Stimulated activated CD8-positive, alpha-beta memory T cell treated with anti-CD3 and anti-CD28 coated beads, Interleukin-2, amount 100 ng/mL, for 1 hour (primary cell): ENCODE measurements at places on chromosomes 4 and X.

GRCh38 chr4:112411781-112412550 is 104.0 kb downstream of the NEUROG2 start:
- no peak for DNase-seq

GRCh38 chr4:71713611-71714203 is 70.2 kb downstream of the GC start:
- no peak for DNase-seq

DNA sequence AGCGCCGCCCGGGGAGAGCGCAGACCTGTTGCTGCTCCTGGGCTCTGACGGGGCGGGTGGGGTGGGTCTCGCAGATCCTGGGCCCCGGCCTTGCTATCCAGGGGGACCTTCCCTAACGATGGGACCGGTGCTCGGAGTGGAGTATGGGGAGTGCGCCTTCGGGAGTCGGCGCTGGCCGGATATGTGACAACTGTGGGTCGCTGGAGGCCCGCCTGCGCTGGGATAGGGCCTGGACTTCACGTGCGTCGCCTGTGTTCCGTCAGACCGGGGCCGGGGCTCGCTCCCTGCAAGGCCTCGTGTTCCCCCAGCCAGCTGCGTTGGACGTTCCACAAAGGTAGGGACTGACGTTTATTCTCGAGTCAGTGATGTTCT is 1.3 kb downstream of the TBL1X start:
- DNase-seq, result no peak

- DNase-seq, result no peak
These were observed 81.0 kb downstream of the SHROOM2 start for GRCh38 chrX:9867226-9867625.

DNA sequence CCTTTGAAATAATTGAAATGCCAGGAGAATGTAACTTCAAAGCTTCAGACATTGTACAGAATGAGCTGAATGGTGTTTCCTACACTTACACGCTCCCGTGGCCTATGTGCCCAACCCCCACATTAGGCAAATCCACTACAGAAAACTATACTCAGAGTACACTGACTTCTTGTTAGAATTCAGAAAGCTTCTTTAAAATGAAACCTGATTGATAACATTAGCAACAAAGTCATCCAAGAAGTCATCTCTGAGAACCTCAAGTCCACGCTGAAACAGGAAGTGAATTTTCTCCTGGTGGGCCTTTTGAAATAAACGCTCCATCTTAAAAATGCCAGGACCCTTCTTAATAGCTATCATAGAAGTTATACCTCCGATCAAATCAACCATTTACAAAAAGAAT is 136.3 kb downstream of the TSPAN5 start:
- no peak for DNase-seq

- DNase-seq, result no peak
These were observed 79.2 kb downstream of the ARAP2 start for GRCh38 chr4:36164900-36165630.

DNA sequence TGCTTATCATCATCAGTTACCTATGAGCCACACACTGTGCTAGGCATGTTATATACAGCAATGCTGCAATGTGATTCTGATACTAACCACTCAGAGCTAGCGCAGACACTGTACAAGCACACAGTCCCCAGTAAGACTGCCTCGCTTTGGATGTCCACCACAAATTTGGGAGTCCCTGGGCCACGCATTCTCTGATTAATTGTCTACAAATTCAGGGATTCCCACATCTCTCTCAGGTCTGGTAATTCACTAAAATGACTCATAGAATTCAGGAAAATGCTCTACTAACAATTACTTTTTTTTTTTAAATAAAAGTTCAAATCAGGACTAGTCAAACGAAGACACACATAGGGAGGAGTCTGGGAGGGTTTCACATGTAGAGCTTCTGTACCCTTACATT is 652.1 kb upstream of the AADAT start:
- no peak for DNase-seq

DNA sequence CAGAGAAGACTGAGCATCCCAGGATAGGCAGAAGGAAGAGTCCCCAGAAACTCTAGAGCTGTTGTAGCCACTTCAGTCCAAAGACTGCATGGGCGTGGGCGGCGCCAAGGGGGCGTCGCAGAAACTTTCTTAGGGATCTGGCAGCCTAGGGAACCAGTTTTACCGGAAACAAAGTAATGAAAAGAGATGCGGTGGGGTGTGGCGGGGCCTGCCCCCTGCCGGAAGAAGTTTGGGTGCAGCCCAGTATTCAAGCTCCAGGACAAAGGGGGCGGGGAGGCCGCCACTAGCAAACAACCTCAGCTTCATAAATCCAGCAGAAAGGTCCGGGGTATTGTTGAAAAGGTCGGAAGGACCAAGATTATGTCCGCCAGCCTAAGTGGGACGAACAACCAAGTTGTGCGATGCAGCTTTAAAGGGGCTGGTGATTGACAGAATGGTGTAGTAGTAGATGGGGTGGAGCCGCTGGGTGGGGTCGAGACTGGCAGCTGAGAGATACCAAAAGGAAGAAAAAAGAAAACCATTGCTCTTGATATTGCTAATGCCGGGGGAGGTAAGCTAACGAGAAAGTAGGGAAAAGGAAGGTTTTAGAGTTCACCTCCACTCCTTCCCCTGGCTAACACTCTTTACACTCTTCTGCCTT is 190.5 kb downstream of the RRAGB start:
- DNase-seq, result no peak

- no peak for DNase-seq
These were observed 113.4 kb downstream of the PACRGL start for GRCh38 chr4:20813700-20814099.

DNA sequence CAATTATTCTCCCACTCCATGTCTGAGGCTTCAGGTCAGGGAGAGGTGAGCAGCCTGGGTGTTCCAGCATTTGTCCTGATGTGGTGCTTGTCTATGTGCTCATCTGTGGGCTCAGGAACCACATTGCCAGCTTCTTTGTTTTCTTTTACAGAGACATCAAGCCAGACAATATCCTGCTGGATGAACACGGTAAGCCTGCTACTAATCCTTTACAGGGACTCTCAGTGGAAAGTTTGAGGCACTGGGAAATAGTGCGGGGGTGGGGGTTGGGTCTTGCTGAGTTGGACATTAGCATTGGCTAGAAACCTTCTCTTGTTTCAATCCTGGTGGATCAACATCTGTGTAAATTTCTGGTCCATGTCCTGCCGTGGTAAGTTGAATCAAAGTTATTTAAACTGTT is 310.3 kb downstream of the EVC2 start:
- no peak for DNase-seq

GRCh38 chr4:32136081-32136787 is 1416.1 kb downstream of the PCDH7 start:
- DNase-seq, result no peak

GRCh38 chr4:54144661-54145171 is 44.8 kb downstream of the GSX2 start:
- no peak for DNase-seq

DNA sequence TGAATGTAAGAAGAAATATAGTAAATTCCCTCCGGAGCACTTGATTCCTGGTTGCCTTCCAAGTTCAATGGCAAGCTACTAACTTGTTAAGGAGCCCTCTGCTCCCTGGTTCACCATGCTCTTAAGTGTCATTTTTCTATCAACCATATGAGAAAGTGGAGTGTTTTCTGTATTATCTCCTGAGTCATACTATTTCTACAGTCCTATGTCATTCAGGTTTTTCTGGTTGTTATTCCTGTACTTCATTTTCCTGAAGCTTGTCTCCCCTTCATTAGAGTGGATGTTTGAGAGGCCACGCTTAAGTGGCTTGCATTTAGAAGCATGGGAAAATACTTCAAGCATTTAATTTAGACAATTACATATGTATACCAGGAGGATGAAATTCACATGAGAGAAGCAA is 14.7 kb upstream of the EPGN start:
- no peak for DNase-seq

DNA sequence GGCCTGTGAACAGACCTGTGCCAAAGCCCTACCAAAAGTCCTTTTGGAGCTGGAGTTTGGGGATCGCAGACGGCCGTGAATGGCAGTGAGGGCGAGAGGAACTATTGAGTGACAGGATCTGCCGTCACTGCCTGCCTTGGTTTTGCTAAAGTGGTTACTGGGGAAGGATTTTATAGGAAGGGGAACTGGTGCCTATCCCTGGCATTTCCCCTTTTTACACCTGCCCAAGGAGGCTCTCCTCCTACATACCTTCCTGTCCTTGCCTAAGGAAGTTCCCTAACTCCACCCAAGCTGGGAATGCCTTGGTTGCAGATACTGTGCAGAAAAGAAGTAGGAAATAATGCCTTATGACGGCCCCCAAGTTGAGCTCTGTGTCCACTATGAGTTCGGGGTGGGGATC is 14.5 kb downstream of the LONRF3 start:
- DNase-seq, result no peak

- DNase-seq, result no peak
These were observed 134.7 kb downstream of the SHROOM3 start for GRCh38 chr4:76569706-76570105.

DNA sequence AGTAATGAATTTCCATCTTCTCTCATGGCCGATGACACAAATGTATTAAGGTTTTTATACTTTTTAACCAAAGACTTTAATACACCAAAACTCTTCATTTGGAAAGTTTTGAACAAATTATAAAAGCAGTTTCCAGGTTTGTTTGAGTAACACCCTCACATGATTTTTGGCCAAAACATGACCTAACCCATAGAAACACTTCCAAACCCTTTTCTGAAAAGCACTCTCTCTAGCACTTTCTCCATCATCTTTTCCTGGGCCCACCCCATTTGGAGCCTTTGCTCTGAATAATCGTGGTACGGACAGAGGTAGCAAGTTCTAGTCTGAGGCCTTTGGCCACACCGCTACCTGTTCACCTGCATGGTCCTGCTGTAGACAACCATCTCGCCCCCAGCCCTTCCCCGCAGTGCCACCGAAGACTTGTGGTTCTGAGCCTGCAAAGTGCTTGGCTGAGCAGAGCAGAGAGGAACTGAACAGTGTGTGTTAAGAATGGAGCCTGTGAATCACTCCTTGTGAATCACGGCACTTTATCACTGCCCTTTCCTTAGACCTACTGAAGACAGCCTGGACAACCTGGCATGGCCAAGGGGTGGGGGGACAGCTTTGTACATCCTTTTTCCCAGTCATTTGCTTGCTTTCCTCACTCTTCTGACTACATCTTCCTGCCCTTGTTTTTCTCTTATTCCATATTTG is 181.8 kb downstream of the PTTG2 start:
- DNase-seq, result no peak

GRCh38 chr4:18973296-18973695 is 951.7 kb upstream of the LCORL start:
- DNase-seq, result no peak

DNA sequence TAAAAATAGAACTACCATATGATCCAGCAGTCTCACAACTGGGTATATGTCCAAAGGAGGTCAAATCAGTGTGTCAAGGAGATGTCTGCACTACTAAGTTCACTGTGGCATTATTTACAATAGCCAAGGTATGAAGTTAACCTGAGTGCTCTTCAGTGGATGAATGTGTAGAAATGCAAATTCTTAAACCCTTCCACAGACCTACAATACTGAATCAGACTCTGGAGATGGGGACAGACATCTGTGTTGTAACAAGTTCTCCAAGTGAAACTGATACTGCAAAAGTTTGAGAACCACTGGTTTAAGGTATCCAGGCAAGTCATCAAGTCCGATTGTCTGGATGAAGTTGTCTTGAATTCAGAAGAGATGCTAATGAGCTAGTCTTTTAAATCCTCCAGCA is 38.5 kb downstream of the SMAD1 start:
- no peak for DNase-seq

GRCh38 chr4:99965173-99965572 is 15.1 kb upstream of the H2AZ1 start:
- no peak for DNase-seq

DNA sequence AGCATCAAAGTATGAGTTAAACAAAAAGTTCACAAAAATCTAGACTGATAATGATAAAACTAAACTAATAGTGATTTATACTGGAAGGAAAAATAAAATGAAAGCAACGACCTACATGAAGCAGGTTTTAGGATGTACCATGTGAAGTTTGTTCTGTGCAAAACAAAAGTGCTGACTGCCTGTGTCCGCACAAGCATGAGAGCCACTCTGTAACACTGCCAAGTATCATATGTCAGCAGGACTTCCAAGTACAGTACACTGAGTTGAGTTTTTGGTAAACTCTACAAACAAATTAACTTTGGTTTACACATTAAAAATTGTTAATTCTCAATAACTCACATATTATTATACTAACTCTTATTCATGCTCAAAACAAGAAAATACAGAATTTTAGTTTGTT is 459.0 kb downstream of the PDGFC start:
- no peak for DNase-seq

DNA sequence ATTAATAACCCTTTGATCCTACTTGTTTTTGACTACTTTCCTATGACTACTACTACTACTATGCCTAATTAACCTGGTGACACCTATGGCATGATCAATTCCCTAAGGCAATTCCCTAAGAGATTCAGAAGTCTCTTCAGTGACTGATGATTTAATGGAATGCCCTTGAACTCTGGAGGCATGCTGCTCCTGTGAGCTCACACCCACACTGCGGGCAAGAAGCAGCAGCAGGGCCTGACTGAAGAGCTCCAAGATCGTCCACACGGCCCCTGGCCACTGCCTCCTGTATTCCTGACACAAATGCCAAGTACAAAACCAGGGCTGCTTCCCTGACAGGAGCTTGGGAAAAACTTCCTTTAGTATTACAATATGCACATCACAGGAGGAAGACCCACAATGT is 74.2 kb upstream of the STS start:
- no peak for DNase-seq
